ENCODE measurements at places on chromosomes 5 and 9. TPM values are rescaled to one million over a fixed set of nuclear protein-coding genes. Genes with fewer than 3 reads are reported as not detected.
A peak's percentile ranks its signal among the peaks of the same experiment; 100 is the strongest.

DNA sequence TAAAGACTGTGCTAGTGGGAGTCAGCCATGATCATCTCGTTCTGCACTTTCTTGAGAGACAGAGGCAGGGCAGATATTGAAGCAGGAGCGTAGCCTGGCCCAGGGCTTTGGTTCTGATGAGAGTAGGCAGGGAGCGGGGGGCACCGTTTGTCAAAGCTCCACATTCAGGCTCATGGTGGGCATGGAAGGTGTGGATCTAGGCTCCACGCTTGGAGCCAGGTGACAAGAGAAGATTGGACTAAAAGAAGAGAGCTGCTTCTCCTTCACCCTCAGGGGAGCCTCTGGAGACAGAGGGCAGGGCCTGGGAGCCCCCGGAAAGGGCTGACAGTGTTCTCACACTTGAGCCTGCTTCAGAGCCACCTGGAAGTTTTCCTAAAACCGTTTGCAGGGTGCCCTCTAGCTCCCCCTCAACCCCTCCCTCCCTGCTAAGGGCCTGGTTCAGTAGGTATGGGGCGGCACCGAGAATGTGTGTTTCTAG lies 24.7 kb upstream of the FCN2 start:
- DNase-seq, result no peak

- peak; percentile 75 for DNase-seq
Observed at GRCh38 chr9:70049236-70049635, 5.6 kb downstream of the MAMDC2 start.

DNA sequence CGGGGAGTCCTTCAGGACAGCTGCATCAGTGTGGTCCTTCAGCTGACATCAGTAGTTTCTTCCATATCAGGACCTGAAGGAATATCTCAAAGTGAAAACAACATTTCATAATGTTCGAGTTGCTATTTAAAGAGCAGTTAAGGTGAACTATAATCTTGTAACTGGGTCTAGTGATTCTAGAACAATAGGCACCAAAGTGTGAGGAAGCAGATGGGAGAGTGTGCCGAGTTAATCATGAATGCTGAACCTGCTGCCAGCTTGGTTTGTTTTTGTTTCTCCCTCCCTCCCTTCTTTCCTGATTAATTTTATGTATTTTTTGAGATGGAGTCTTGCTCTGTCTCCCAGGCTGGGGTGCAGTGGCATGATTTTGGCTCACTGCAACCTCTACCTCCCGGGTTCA lies 3.6 kb upstream of the PTGR1 start:
- no peak for DNase-seq

GRCh38 chr5:1919209-1919566 lies 36.5 kb upstream of the IRX4 start:
- no peak for DNase-seq

DNA sequence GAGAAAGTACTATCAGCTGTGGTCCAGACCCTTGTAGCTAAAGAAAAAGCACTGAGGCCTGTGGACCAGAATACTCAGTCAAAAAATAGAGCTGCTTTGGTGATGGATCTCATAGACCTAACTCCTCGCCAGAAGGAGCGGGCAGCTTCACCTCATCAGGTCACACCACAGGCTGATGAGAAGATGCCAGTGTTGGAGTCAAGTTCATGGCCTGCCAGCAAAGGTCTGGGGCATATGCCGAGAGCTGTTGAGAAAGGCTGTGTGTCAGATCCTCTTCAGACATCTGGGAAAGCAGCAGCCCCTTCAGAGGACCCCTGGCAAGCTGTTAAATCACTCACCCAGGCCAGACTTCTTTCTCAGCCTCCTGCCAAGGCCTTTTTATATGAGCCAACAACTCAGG lies 8.9 kb downstream of the RAB24 start:
- DNase-seq, result no peak

The ZFP2 gene
- 1.2 TPM for total RNA-seq

The PLAC8L1 gene
- 0.62 TPM for total RNA-seq

The WNK2 gene
- total RNA-seq, result 174 TPM
